NCI-H1105 (cell line): ENCODE measurements at places on chromosomes 2 and 18.

DNA sequence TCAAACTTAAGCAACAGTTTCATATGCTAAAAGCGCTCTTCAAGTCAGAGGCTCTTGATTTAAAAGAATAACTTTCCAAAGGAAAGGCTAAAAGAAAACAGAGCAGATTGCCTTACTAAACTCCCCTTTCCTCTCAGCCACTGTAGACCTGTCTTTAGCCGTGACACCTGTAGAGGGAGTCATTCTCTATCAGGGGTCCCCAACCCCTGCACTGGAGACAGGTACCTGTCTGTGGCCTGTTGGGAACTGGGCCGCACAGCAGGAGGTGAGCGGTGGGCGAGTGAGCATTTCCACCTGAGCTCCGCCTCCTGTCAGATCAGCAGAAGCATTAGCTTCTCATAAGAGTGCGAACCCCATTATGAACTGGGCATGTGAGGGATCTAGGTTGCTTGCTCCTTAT, 9.6 kb downstream of the SLC14A1 start:
- DNase-seq, result no peak

- DNase-seq, result no peak
Measured at GRCh38 chr2:119550856-119551255, 6.6 kb downstream of the CFAP221 start.

DNA sequence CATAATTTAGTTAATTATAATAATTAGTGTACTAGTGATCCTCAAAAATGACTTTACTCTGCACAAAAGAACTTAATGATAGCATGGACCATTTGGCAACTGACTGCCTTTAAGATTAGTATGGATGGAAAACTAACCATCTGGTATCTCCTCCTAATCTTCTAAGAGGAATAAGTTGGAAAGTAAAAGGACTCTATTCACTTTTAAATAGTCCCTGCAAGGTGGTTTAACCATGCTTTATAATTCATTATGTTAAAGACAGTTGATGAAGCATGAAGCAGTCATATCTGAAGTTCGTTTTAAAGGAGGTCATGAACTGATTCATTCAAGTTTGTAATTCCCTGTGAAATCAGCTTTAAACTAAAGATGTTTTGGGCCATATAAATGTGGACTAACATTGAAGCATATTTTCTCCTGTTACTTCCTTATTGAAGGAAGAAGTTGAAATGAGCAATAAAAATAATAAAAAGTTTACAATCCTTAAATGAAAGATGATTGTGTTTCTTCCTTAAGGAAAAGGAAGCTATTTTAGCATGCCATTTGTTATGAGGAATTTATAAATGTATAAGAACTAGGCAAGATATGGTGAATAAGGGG, 446.0 kb downstream of the XIRP2 start:
- DNase-seq, result no peak

DNA sequence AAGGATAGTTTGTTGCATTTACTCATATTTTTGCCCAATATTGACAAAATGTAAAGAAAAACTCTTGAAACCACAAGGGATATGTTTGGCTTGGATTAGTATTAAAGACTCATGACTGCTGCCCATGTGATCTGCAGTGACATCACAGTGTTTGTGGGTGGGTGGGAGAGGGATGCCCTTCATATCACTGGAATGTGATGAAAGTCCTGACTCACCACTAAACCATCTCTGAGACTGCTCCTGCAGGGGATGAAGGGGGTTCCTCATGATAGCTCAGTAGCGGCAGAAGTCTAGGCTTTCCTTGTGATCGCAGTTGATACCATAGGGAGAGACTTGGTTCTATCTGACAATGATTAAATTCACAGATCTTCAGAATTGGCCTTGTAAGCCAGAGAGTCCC, 451.2 kb downstream of the CNTNAP5 start:
- DNase-seq, result no peak

DNA sequence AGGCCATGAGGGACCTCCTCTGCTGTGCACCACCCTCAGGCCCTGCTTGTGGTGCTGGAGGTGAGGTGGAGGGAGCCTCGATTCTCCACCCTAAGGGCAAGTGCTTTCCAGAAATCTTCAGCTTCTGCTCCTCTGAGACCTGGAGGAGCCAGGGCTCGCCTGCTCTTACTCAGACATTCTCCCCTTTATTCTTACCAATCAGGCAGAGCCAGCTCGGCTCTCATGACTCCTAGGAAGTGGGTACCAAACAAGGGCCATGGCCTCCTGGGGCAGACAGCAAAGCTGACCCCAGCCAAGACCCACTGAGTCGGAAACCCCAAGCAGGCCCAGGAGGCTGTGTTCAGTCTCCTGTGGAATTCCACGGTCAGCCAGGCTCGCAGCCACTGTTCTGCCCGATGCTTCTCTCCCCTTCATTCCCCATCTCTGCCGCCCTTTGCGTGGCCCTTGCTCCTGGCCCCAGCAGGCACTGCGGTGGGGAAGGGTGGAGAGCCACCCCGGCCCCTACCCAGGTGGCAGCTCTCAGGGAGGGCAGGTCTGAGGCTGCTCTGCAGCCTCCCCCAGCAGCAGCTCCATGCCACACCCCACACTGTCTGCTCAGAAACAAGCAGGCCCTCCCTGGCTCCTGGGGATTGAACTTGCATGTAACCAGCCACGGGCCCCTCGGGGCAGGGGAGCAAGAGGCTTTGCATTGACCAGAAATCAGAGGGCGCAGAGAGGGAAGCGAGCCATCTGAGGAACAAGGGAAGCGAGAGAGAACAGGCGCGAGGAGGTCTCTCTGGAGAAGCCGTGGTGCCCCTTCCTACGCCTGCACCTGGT, 24.0 kb downstream of the HS1BP3 start:
- no peak for DNase-seq

DNA sequence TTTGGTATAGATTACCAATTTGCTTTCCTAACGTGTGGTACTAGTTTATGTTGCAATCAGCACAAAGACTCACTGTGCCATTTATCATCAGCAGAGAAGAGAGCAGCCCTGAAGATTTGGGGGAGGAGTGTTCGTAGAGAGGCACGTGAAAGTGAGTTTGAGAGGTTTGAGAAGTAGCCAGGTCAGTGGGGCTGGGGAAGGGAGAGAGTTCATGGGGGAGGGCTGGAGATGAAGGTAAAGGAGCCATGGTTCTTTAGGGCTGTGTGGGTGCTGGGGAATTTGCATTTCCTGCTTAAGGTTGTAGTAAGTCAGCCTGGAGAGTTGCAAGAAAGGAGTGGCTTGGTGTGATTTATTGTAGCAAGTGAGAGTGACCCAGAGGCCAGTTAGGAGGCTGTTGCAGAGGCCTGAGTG, 172.1 kb downstream of the NEDD4L start:
- DNase-seq, result no peak

DNA sequence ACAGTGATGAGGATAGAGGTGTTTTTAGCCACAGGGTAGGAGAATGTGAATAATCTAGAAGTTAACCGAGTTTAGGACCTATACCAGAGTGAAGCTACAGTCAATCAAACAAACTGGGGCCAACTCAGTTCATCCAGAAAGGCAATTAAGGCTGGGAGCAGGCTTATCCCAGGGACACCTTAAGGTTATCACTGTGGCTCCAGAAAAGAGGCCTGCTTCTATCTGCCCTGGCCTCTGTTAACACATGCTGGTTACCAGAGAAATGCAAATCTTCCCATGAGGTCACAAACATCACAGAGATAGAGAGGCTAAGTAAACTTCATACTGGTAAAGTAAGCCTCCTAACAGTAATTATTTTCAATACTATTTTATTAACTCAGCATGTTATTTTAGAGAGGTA, 93.2 kb upstream of the GRB14 start:
- no peak for DNase-seq

GRCh38 chr2:126703311-126703710, 47.4 kb downstream of the GYPC start:
- DNase-seq, result no peak

- no peak for DNase-seq
Measured at GRCh38 chr2:3377279-3377611, 373 bp downstream of the EIPR1 start.

DNA sequence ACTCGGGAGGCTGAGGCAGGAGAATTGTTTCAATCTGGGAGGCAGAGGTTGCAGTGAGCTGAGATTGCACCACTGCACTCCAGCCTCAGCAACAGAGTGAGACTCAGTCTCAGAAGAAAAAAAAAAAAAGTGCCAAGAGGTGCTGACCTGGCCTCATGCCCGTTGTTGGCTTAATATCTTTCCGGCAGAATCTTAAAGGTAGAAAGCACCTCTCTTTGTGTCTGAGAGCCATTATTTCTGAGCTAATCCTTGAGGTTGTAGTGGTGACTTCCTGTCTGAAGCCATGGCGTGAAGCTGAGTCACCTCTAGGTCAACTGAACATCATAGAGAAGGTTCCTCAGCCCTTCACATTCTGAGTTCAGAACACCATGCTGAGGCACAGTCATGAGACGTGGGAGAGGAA, 60.4 kb downstream of the WDSUB1 start:
- peak; percentile 11 for DNase-seq
